ENCODE measurements at places on chromosomes 13 and 19.

- DNase-seq: no peak
Measured at GRCh38 chr13:76965759-76966421, 17.6 kb downstream of the ACOD1 start.

- DNase-seq: no peak
Measured at GRCh38 chr19:50652722-50653121, 3.5 kb downstream of the C19orf81 start.

- no peak for DNase-seq
Measured at GRCh38 chr13:25179832-25180774, 8.0 kb upstream of the AMER2 start.

DNA sequence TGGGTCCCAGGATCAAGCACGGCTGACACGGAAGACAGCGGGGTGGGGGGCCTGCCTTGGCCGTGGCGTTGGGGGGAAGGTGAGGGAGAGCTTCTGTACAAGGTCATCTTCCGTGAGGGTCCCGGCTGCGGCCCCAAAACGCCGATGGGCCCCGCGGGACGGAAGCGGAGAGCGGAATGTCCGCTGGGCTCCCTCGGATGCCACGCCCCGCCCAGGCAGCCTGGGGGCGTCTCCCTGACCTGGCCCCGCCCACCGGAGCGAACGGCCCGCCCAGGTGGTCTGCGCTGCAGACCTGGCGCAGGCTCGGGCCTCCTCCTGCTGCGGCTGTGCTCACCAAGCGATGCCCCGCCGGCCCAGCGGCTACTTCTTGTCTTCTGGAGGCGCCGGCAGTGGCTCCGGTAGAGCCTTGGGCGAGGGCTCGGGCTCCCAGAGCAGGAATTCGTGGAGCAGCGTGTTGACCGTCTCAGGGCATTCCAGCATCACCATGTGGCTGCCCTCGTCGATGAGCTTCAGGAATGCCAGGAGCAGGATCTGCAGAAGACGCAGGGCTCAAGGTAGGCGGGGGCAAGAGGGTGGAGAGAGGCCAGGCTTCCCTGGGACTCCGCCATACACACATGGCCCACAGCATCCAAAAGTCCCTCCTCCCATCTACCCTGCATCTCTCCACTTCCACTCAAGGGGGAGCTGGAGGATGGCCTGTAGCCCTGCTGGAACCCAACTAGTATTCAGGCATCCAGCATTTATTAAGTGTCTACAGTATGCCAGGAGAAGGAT lies 10.7 kb downstream of the ABHD8 start:
- peak; percentile 79 for DNase-seq

GRCh38 chr19:13726323-13726722 lies 38.0 kb upstream of the MRI1 start:
- no peak for DNase-seq

DNA sequence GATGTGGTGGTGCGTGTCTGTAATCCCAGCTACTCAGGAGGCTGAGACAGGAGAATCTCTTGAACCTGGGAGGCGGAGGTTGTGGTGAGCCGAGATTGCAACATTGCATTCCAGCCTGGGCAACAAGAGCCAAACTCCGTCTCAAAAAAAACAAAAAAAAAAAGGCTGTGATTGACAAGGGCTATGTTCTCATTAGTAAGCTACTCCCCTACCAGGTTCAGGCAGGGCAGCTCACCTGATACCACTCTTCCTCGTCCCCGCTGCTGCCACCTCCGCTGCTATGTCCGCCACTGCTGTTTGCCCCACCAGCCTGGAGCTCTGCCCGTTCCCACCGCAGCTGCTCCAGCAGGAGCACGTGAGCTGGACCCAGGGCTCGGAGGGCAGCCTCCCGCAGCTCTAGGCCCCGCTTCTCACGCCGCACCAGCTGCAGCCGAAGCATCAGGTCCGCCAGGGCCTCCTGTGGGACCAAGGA lies 9.4 kb downstream of the USHBP1 start:
- DNase-seq: no peak

GRCh38 chr19:55276720-55277430 lies 3.0 kb downstream of the HSPBP1 start:
- no peak for DNase-seq

- no peak for DNase-seq
Measured at GRCh38 chr13:66560189-66560588, 669.9 kb downstream of the PCDH9 start.

DNA sequence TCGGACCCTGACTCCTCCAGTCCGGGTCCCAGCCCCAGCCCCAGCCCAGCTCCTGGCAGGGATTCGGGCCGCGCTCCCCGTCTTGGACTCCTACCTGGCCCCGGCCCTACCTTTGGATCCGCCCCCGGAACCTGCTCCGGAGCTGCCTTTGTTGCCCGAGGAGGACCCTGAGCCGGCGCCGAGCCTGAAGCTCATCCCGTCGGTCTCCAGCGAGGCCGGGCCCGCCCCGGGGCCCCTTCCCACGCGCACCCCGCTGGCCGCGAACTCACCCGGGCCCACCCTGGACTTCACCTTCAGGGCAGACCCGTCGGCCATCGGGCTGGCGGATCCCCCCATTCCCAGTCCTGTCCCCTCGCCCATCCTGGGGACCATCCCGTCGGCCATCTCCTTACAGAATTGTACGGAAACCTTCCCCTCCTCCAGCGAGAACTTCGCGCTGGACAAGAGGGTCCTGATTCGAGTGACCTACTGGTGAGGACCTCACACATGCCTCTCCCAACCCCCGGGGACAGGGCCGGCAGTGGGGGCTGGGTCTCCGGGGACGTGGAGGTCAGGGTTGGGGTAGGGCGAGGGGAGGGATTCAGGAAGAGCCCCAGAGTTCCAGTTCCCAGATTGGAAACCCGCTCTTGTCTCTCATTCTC lies 732 bp downstream of the SELENOV start:
- no peak for DNase-seq

DNA sequence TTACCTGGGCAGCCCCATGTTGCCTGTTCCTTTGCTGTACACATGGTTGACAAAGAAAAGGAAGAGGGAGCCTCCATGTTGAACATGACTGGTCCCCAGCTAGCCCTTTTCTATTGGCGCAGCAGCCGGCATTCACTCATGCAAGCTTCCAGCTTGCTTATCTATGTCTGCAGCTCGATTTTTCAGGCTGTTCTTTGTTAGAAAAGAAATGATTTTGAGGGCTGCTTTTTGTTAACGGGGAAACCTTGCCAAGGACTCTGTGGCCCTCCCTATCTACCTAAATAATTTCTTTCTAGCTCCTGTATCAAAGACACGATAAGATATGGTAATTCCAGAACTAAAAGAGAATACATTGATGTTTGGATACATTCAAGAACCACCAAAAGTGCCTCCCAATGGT lies 20.4 kb upstream of the ADGRE2 start:
- DNase-seq: no peak

DNA sequence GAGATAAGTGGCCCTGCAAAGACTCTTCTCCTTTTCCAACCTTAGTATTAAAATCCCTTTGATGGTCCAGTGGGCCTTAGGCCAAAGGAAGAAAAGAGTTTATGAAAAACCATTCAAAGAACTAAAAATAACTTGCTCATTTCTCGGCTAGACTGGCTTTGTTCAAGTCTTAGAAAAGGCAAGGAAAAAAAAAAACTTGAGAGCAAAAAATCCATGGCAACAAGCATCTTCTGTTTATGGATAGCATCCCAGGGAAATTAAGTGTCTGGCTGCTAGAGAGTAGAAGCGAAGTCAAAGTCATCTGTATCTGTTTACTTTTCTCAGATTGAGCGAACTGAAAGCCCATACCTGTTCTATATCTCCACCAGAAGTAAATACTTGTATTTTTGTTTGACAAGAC lies 129.6 kb downstream of the KCTD15 start:
- DNase-seq: no peak

DNA sequence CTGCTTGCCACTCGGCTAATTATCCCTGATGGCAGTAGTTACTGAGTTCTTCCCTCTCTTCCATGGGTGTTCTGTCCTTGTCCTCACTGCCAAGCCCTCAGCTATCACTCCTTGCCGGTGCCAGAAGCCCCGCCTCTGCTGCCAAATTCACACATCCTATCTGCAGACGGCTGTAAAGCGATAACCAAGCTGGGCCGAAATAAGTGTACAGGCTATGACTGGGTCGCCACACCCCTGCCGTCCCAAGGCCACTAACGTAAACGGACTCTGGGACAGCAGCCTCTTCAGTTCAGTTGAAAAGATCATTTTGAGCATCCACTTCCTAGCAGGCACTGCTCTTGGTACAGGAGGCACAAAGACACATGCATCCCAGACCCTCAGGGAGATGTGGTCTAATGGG lies 13.3 kb downstream of the SLC7A1 start:
- peak; percentile 0 for DNase-seq

DNA sequence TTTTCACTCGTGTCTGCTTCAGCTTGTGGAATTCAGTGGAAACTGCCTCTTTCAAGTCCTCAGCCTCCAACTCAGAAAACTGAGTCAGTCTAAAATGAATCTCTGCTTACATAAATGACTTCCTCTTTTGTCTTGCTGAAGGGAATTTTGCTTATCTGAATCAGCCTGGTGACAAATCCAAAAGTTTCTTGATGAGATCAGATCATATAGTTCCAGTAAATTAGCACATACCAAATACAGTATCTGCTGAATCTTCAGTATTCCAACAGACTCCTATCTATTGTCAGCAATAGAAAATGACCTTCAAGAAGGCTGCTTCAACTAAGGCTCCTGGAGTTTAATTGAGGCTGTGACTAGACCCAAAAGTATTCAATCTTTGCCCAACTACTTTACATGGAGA lies 290.0 kb downstream of the MZT1 start:
- DNase-seq: no peak

DNA sequence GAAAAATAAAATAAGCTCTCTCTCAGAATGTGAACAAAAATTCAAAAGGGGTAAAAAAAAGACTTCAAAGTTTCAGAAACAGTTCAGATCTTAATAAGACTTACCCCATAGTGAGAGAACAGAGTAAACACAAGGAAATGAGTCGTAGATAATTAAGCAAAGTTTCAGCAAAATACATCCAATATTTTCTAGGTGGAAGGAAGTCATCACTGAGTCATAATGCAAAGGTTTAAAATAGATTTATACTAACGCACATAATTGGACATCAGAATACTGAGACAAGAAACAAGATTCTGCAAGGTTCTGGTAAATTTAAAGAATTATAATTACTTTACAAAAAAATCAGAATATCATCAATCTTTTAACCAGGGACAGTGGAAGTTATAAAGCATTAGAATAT lies 1370.7 kb upstream of the ATXN8OS start:
- no peak for DNase-seq

- DNase-seq: no peak
Measured at GRCh38 chr13:71249011-71249410, 618.0 kb downstream of the DACH1 start.

GRCh38 chr13:39567569-39567968 lies 35.4 kb downstream of the LHFPL6 start:
- no peak for DNase-seq

GRCh38 chr13:108033800-108034707 lies 181.3 kb downstream of the LIG4 start:
- no peak for DNase-seq

- DNase-seq: no peak
Measured at GRCh38 chr13:70613295-70613694, 505.0 kb upstream of the KLHL1 start.

DNA sequence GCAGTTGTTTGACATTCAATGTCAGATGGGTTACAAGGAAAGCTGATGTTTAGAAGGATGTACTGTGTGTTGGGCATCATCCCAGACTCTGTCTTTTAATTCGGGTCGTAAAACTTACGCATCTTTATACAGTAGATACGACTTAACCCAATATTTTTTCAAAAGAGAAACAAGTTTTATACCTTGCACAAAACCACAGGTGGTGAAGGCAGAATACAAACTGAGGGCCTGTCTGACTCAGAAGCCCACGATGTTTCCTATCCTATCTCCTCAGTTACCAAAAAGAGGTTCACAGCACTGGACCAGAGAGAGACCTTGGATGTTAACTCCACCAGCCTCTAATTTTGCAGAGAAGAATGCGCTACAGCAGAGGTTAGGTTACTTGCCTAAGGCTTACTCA lies 477.0 kb downstream of the FOXO1 start:
- no peak for DNase-seq

DNA sequence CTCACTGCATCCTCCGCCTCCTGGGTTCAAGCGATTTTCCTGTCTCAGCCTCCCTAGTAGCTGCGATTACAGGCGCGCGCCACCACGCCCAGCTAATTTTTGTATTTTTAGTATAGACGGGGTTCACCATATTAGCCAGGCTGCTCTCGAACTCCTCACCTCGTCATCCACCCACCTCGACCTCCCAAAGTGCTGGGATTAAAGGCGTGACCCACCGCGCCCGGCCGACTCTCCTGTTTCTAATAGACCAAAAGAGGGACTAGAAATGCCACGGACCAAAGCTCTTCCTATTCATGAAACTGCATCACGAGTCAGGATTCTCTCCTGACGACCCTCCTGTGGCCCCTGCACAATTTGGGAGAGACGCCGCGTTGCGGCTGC lies 563 bp downstream of the ZNF43 start:
- no peak for DNase-seq

- no peak for DNase-seq
Measured at GRCh38 chr19:812747-813218, 9.0 kb downstream of the PLPPR3 start.

GRCh38 chr19:33280351-33280921 lies 21.9 kb downstream of the CEBPA start:
- DNase-seq: no peak

DNA sequence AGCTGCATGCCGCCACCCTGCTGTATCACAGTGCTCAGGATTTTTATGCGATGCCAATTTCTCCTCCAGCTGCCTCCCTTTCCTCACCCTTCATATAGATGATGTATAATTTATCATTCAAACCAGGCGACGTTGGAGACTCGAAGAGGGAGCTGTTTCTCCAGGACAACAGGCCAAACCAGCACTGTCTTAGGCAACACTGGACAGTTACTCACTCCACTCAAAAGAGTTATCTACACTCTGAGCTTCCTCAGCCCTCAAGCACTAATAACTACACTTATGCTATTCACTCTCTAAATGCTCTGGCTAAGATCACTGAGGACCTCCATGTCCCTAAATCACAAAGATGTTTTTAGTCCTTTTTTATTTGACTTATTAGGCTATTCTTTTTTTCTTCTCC lies 87.3 kb upstream of the RFC3 start:
- DNase-seq: no peak

DNA sequence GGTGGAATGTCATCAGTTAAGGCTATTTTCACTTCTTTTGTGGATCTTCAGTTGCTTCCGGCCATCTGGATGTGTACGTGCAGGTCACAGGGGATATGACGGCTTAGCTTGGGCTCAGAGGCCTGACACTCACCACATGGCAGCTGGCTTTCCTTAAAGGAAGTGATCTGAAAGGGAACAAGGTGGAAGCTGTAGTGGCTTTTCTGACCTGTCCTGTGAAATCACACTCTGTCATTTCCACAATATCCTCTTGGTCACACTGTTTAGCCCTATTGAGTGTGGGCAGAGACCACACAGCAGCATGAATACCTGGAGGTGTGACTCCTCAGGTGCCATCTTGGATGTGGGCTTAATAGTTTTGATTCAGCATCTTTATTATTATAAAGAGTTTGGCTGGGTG lies 4.5 kb upstream of the BAX start:
- DNase-seq: no peak

Data from breast epithelium (tissue), 4 donors.